CD14-positive monocyte (primary cell): ENCODE measurements at places on chromosomes 1 and 21.

GRCh38 chr1:205972491-205973168, 29.4 kb upstream of the SLC26A9 start:
- no peak for DNase-seq

- DNase-seq = peak; percentile 70
These were observed 1.9 kb downstream of the EEIG2 start for GRCh38 chr1:108561689-108562326.

GRCh38 chr21:44429894-44430293, 25.4 kb upstream of the LRRC3 start:
- DNase-seq = no peak

GRCh38 chr1:26012864-26013263, 8.7 kb upstream of the EXTL1 start:
- DNase-seq = no peak

GRCh38 chr1:78155121-78155520, 109.4 kb downstream of the GIPC2 start:
- no peak for DNase-seq

GRCh38 chr1:170388489-170388888, 143.5 kb upstream of the GORAB start:
- no peak for DNase-seq

GRCh38 chr1:109160071-109160840, 46.3 kb downstream of the ELAPOR1 start:
- peak; percentile 30 for DNase-seq

GRCh38 chr1:91499904-91500755, 521 bp upstream of the CDC7 start:
- DNase-seq = peak; percentile 35

DNA sequence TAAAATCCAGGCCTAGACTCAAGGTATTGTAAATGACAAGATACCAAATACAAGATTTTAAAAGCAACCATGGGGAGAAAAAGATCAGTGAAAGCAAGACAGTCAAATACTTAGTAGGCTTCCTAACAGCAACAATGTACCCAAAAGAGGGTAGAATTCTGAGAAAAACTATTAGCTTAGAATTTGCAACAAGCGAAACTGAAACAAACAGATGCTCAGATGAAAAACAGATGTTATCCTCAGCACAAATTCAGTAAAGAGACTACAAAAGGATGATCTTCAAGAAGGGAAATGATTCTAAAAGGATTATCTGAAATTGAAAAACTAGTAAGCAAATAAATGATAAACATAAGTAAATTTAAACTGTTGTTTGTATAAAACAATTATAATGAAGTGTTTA, 40.0 kb downstream of the PDC start:
- DNase-seq = no peak

DNA sequence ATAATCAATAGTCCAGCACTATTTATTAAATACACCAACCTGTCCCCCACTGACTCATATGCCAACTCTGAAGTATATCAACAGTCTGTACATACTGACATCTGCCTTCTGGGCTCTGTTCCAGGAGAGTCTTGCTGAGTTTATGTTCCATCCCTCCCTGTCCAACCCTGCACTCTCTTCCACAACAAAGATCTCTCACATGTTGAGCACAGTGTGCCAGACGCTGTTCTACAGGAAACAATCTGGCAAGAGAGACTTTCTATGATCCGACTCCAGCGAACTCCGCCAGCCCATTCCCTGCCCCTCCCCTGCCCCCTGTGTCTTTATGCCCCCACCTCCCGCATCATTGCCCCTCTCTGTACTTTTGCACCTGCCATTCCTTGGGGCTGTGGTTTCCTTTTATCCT, 3.4 kb downstream of the LACTBL1 start:
- no peak for DNase-seq

GRCh38 chr21:45618846-45619485, 24.6 kb upstream of the PCBP3 start:
- DNase-seq = no peak

- no peak for DNase-seq
These were observed 41.4 kb downstream of the MTARC1 start for GRCh38 chr1:220828179-220828490.

GRCh38 chr1:243396876-243397275, 141.0 kb downstream of the SDCCAG8 start:
- no peak for DNase-seq

DNA sequence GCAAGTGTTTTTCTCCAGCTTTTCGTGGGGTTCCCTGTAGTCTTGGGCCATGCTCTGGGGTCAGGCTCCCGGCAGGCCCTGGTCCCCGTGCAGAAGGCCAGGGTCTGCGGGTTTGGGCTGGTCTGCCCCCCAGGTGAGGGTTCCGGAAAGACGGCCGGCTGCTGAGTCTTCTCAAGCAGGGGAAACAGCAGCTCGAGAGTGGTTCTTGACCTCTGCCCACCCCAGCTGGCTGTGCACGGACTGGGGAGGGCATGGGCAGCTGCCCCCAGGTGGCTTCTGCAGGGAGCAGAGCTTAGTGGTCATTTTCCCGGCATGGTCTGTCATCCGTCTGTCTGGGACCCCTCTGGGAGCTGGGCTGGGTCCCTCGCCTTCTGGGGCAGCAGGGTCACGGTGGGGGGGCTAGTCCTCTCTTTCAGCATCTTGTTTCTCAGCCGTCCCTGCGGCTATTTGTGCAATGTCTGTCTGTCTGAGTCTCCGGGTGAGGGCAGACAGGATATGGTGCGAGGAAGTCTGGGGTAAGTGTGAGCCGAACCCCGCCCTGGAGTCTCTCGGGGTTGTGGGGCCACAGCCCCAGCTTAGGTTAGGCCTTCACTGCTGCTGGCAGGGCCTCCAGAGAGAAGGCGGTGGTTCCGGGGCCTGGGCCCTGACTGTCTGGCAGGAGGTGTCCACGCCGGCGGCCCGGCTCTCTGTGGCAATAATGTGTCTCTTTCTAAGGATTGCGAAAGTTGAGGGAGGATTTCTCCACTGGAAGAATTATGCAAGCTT, 6.1 kb downstream of the SKI start:
- peak; percentile 98 for DNase-seq

GRCh38 chr1:41957568-41957967, 38.8 kb upstream of the HIVEP3 start:
- DNase-seq = no peak

DNA sequence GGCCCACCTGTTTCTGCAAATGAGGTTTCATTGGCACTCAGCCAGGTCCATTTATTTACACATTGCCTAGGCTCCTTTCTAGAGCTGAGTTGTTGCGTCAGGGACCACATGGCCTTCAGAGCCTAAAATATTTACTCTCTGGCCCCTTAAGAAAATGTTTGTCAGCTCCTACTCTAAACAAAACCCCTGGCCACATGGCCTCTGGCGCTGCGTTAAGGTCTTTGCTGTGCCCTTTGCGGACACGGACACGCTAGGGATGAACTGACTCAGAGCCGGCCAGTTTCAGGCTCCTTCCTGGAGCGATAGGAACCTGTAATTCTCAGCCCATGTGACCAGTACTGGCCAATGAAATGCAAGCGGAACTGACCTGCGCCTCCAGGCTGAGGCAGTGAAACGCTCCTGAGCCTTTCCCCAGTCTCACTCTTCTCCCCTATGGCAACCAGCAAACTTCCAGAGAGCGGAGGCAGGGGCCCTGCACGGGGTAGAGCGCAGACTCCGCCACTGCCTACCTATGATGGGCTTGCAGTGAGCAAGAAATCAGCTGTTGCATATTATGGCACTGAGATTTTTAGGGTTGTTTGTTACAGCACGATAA, 160.3 kb downstream of the ETS2 start:
- no peak for DNase-seq

GRCh38 chr1:53987880-53988279, 30.1 kb downstream of the LDLRAD1 start:
- no peak for DNase-seq

DNA sequence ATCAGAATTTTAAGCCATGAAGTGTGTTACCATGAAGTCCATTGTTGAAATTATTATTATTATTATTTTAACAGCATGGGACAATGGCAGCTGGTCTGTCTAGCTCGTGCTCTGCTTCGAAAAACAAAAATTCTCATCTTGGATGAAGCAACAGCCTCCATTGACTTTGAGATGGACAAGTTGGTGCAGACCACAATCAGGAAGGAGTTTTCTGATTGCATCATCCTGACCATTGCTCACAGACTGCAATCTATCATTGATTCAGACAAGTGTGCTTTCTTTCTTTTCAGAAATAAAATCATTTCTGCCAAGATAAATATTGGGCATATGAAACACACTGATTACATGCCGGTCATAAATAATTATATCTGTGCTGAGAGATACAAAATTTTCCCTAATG, 21.0 kb downstream of the HSPA13 start:
- DNase-seq = peak; percentile 75

DNA sequence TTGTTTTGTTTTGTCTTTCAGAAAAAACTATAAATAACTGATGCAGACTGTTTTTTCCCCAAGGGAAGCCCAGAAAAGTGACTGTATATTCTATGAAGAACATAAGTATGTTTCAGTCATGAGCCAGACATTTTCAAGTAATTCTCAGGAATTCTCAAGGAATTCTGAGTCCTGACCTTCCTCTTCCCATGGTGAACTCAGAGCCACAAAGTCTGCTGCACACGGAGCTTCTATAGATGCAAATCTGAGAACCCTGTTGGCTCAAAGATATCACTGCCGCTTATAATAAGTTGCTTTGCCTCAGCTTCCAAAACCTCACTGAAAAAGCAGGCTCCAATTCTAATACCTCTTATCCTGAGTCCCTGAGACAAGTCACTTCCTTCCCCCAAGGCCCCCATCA, 418.5 kb upstream of the RUNX1 start:
- DNase-seq = no peak

DNA sequence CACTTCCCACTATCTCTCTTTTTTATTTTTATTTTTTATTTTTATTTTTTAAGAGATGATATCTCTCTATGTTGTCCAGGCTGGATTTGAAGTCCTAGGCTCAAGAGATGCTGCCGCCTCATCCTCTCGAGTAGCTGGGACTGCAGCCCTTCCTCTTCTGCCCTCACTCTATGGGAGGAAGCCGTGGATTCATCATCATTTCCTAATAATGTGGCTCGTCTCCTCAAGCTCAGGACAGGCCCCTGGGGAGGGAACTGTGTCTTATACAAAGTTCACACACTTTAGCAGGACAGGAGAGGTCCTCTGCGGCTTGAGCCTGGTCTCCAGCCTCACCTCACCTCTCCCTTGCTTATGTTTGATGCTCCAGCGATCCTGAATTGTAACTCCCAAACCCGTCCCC, 16.5 kb upstream of the IFFO2 start:
- peak; percentile 62 for DNase-seq
